Endothelial cell of coronary artery (primary cell): ENCODE measurements at places on chromosomes 2 and 18. TPM values are rescaled to one million over a fixed set of nuclear protein-coding genes. Genes with fewer than 3 reads are reported as not detected.

TOGARAM2 gene
- total RNA-seq = under 0.01 TPM in 2 replicates

ATOH8 gene
- total RNA-seq = 3.9 and 13.7 TPM in 2 replicates

TNS1 gene
- 27.4 and 87.3 TPM in 2 replicates for total RNA-seq

C2orf78 gene
- not detected in 2 replicates for total RNA-seq

CFAP65 gene
- under 0.01 TPM in 1 of 2 replicates, not detected in the other for total RNA-seq

TWSG1 gene
- total RNA-seq = 60.2 and 72.8 TPM in 2 replicates

ASXL3 gene
- total RNA-seq = 0.18 TPM in 1 of 2 replicates, not detected in the other

DNAJC5G gene
- not detected in 2 replicates for total RNA-seq

CNGA3 gene
- not detected in 2 replicates for total RNA-seq

SMIM21 gene
- not detected in 2 replicates for total RNA-seq

HAT1 gene
- 29.8 and 39.5 TPM in 2 replicates for total RNA-seq

KCNE4 gene
- 1.1 TPM in 1 of 2 replicates, not detected in the other for total RNA-seq

CELF4 gene
- total RNA-seq = not detected in 2 replicates

PROKR1 gene
- not detected in 2 replicates for total RNA-seq

RIT2 gene
- total RNA-seq = not detected in 2 replicates

COMMD1 gene
- 29.5 and 34.8 TPM in 2 replicates for total RNA-seq

MC2R gene
- not detected in 2 replicates for total RNA-seq

EPG5 gene
- total RNA-seq = 13.3 and 22.0 TPM in 2 replicates

FZD7 gene
- total RNA-seq = 0.36 and 0.85 TPM in 2 replicates

SERPINB10 gene
- 0.09 TPM in 1 of 2 replicates, not detected in the other for total RNA-seq

IFIH1 gene
- 4.9 and 9.0 TPM in 2 replicates for total RNA-seq

CYS1 gene
- total RNA-seq = 0.09 and 0.19 TPM in 2 replicates

ASNSD1 gene
- 59.4 and 59.7 TPM in 2 replicates for total RNA-seq

PLEKHH2 gene
- 0.09 and 0.28 TPM in 2 replicates for total RNA-seq

TUBA4B gene
- total RNA-seq = not detected in 2 replicates

AKAIN1 gene
- not detected in 2 replicates for total RNA-seq

POTEC gene
- not detected in 2 replicates for total RNA-seq

PLGLB2 gene
- total RNA-seq = 0.72 and 1.3 TPM in 2 replicates

SIGLEC15 gene
- under 0.01 TPM in 1 of 2 replicates, not detected in the other for total RNA-seq

CXCR1 gene
- total RNA-seq = not detected in 2 replicates

BOLL gene
- total RNA-seq = not detected in 2 replicates

DYTN gene
- not detected in 2 replicates for total RNA-seq

LYPD6B gene
- not detected in 2 replicates for total RNA-seq

MYL1 gene
- total RNA-seq = not detected in 2 replicates

CSRNP3 gene
- 0.19 TPM in 1 of 2 replicates, not detected in the other for total RNA-seq

CCDC74B gene
- total RNA-seq = 0.72 and 0.85 TPM in 2 replicates

AMER3 gene
- not detected in 2 replicates for total RNA-seq

HOXD13 gene
- total RNA-seq = not detected in 2 replicates

SMARCAL1 gene
- 11.2 and 17.5 TPM in 2 replicates for total RNA-seq

IL37 gene
- not detected in 2 replicates for total RNA-seq

PLEKHA3 gene
- 5.8 and 8.9 TPM in 2 replicates for total RNA-seq

LRP1B gene
- 0.09 and 0.18 TPM in 2 replicates for total RNA-seq

LYPD1 gene
- total RNA-seq = 45.7 and 104 TPM in 2 replicates

UGT1A10 gene
- total RNA-seq = not detected in 2 replicates

CFAP221 gene
- 0.19 TPM in 1 of 2 replicates, not detected in the other for total RNA-seq

SNORC gene
- 0.36 and 0.38 TPM in 2 replicates for total RNA-seq

CYP1B1 gene
- 0.18 and 0.94 TPM in 2 replicates for total RNA-seq

CYB5A gene
- total RNA-seq = 48.6 and 54.9 TPM in 2 replicates
